Stimulated activated CD4-positive, alpha-beta T cell treated with anti-CD3 and anti-CD28 coated beads, Interleukin-2, amount 100 ng/mL, for 4 hours (primary cell): ENCODE measurements at places on chromosomes 3 and 15.

DNA sequence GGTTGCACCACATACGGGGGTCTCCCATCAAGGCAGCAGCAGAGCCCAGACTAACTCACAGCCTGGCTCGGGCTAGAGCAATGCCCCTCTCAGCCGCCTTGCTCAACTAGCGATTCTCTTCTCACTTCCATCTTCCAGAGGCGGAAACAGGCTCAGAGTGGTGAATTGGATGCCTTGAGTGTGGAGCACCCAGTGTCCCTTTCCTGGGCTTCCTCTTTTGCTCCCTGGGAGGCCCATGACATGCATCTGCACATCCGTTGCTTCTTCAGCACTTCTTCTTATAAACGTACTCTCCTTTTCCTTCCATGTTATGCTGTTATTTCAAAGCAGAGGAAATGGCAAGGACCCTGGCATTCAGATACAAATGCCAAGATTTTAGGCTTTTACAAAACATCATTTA is 2.1 kb upstream of the IQSEC1 start:
- DNase-seq, result no peak

DNA sequence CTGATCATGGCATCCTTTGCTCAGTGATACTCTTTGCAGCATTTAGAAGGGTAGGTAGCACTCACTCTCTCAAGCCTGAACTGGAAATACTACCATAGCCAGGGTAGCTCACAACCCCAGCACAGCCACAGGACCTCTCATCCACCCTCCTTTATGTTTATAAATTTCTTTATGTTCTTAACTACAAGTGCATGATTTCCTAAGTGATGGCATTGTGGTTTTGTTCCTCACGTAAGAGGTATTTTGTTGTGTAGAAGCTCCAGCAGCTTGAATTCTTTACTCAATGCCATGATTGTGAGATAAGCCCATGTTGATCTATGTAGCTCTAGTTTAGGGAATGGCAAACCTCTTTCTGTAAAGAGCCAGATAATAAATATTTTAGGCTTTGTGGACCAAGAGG is 7.9 kb upstream of the RTP3 start:
- no peak for DNase-seq

DNA sequence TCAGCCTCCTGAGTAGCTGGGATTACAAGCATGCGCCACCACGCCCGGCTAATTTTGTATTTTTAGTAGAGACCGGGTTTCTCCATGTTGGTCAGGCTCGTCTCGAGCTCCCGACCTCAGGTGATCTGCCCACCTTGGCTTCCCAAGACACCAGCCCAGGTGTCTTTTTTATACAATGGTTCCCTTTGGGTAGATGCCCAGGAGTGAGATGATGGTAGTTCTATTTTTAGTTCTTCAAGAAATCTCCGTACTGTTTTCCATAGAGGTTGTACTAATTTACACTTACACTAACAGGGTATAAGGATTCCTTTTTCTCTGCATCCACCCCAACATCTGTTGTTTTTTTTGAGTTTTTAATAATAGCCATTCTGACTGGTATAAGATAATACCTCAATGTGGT is 94.3 kb downstream of the IGF2BP2 start:
- no peak for DNase-seq

GRCh38 chr3:61594144-61594963 is 33.0 kb downstream of the PTPRG start:
- no peak for DNase-seq

GRCh38 chr3:160473221-160473620 is 23.6 kb upstream of the TRIM59 start:
- DNase-seq, result no peak
